ENCODE measurements at places on chromosomes 5 and 9.

DNA sequence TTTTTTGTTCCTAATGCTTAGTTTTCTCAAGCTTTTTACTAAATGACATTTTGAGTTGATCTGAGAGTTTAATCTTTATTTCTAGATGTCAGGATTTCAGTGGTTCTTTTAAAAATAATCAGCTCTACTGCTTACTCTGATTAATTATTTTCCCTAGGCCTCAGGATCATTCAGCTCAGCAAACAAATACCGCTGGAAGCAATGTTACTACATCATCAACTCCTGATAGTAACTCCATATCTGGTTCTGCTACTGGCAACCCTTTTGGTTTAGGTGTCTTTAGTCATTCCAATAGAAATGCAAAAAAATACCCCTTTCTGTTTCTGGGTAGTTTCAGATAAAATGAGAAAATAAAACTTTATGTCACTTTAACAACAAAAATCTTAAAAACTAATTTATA is 5.6 kb upstream of the IDNK start:
- DNase-seq, result no peak

DNA sequence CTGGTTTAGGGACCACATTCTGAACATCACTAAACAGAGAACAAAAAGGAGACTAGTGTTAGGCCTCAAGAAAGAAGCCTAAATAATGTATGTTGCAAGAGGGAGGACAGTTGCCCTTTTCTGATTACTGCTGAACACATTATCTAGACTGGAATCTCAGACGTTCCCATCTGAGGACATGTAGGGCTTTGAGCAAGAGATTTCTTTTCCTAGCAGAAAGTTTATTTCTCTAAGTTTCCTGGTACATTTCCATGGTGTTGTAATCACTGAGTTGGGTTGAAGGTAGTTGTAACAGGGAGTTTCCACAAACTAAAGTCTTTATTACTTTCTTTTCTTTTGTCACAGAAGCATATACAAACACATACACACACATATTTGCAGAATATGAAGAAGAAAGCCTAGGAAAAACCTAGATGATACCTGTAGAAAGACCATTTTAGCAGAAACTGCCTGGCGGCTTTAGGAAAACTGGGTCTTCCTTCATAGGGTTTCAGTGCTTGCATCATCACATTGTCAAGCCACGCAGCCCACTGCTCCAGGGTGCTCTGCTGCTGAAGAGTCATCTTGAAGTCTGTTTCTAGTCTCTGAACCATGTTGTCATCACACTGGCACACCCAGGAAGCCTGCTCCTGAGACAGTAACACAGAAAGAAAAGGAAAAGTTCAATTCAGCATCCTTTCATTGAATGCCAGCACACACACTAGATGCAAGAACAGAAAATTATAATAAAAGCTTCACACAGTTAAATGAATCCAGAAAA is 269.1 kb downstream of the RFX3 start:
- DNase-seq, result no peak

- no peak for DNase-seq
These were observed at the start of gene LCN9 for GRCh38 chr9:135662758-135663450. Gene LCN9, plus strand, starts transcription at chr9:135663309. Its CDS starts 13 bp downstream, at chr9:135663322.

DNA sequence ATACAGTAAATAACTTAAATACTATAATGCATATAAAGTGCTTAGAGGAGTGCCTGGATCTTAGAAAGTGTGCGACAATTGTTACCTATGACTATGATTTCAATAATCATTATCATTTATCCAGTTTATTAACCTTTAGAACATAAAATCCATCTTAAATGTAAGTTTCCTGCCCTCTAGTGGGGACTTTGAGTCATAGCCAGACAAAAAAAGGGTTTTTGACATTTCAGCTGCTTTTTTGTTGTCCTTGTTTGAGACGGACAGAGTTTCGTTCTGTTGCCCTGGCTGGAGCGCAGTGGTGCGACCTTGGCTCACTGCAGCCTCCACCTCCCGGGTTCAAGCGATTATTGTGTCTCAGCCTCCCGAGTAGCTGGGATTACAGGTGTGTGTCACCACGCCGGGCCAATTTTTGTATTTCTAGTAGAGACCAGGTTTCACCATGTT is 9.7 kb upstream of the C9orf152 start:
- peak; percentile 54 for DNase-seq

DNA sequence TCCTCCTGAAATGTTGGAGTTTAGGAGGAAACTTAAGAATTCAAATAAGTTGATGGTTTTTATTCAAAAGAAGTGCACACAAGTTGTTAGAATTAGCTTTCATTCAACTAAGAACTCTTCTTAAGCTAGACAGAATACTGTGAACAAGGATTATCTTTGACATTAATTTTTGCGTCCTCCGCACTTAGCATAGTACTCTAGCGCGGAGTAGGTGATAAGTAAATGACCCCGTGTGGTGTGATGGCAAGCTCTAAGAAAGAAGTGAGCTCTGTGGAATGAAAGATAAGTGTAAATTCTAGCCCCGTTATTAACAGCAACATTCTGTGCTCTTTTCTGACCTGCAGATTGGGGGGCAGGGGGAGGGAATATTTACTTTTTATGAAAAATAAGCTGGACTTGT is 1.0 kb downstream of the BRIX1 start:
- no peak for DNase-seq
